ENCODE measurements at places on chromosomes 4 and X. TPM values are rescaled to one million over a fixed set of nuclear protein-coding genes. Genes with fewer than 3 reads are reported as not detected.

The F9 gene
- not detected for total RNA-seq

The CPLX1 gene
- 0.47 TPM for total RNA-seq

The SPP1 gene
- total RNA-seq, result not detected

The NPY5R gene
- not detected for total RNA-seq

The VCX3A gene
- total RNA-seq, result not detected

The DNAAF6 gene
- not detected for total RNA-seq

Measured in endothelial cell of coronary artery (primary cell).